ENCODE measurements at places on chromosomes 6 and 20.
A peak's percentile ranks its signal among the peaks of the same experiment; 100 is the strongest.

DNA sequence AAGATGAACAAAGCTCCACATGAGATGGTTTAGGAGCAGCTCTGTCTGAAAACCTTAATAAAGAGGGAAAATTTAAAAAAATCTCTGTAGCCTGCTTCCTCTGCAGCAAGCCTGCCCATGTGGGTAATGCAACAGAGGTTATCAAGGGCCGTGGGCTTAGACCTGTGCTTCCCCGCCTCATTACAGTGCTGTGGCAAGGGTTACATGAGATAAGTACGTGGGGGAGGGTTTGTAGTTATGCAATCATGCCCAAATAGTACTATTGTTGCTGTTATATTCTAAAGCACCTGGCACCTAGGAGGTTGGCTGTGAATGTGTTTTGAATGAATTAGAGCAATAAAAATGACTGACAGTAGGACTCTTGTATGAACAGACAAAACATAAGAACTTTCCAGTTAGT, 68.3 kb downstream of the PKHD1 start:
- no peak for DNase-seq

DNA sequence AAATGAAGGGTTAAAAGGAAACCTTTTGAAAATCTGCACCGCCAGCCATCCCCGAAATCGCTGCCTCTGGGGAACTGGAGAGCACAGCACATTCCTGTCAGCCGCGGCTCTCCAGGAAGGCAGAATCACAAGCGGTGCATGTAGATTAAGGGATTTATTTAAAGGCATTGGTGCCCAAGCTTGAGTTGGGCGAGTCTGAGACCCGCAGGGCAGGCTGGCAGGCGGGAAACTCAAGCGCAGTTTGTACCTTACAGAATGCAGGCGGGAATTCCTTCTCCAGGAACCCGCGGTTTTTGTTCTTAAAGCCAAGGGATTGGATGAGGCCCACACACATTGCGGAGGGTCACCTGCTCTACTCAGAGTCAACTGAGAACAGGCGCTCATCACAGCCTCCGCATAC, 10.8 kb downstream of the GPR31 start:
- no peak for DNase-seq

GRCh38 chr20:35447082-35447789, 8.2 kb upstream of the CEP250 start:
- peak; percentile 99 for DNase-seq

DNA sequence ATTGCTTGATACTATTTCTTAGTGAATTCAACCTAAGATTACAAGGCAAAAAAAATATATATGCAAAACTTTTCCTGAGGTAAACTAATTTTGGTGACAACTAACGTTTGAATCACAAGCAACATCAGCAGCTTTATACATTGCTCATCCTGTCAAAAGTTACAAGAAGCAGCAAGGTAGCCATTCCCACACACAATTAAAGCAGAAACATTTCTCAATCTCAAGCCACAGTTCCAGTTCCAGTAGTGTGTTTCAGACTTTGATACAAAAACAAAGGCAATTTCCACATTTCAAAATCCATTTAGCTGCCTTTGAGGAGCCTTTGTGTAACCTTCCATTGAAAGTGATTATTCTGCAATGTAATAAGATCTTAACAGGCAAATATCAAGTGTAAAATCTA, 191.0 kb downstream of the WDR27 start:
- no peak for DNase-seq

DNA sequence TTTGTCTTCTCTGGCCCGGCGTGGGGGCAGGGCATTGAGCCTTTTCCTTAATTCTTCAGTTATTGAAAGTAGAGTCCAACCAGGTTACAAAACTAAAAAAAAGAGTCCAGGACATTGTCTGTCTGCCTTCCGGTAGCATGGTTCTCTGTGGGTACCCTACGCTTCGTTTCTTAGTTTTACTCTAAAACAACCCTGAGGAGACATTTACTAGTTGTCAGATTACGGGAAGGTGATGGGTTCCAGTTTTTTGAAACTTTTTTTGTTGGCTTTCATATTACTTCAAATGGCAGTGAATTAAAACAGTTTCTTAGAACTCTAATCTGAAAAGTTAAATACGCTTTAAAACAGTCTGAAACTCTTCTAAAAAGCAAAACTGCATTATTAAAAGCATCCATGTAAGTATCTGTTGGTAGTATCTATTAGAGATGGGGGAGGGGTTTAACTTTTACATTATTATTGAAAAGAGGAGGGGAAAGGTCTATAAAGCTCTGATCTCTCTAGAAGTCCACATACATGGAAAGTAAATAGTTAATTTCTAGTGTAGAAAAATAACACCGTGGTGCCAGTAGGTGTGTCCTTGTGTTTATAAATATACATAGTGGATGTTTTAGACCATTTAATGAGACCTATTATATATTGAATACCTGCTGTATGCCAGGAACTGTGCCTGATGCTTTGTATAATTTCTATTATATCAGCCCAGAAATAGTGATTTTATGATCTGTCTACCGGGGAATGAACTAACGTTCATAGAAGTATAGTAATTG, 2.2 kb downstream of the BICRAL start:
- no peak for DNase-seq

DNA sequence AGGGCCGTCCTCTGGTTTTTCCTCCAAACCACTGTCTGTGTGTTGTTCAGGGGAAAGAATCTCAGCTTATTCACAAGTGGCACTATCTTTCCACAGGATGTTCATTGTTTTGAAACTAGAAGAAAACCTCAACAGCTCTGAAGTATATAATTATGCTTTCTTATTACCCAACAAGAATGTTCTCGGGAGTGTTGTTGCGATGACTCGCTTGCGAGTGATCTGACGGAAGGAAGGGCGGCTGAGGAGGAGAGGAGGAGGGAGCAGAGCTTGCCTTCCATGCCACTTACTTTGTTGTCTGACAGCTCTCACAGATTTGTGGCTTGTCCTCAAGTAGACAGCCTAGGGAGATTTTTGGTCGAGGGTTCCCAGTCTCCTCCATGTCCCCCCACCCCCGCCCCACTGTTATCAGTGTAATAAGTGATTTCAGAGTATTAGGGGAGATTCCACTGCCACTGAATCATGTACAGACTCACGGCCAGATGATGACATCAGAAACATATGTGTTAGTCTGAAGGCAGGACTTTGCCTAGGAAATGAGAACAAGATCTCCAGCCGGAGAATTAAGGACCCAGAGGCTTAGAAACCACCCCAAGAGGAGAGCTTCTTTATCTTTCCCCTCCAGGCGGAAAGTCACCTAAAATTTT, 80.7 kb upstream of the CCN6 start:
- DNase-seq: no peak

GRCh38 chr6:40894962-40895799, 143.8 kb downstream of the UNC5CL start:
- DNase-seq: peak; percentile 74
